ENCODE measurements at places on chromosomes 4 and X.

- DNase-seq = no peak
Measured at GRCh38 chrX:82742351-82742750, 765.7 kb upstream of the POU3F4 start.

DNA sequence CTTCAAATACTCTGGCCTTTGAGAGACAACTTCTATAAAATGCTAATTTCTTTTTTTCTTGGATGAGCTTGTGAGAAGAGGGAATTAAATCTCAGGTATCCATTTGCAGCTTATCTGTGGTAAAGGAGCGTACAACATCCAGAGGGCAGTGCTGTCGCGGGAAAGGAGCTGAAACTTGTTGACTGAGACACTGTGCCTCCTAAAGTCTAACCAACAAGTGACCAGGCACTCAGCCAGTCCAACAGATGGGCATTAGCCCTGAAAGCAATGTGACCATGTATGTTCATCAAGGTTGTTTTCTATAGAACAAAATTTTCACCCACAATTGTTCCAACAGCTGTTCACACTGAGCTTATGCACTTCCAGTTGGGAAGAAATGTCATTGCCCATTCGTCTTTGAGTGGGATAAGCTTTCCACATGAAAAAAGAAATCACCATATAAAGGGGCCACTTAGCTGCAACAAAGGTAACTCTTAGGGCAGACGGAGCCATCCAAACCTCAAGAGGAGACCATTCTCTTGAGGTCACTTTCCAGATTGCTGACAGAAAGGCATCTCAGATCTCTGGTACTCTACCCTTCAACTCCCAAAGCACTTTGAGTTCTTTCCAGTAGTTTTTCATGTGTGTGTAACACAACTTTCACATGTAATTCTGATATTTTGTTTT lies 244.8 kb upstream of the NEIL3 start:
- DNase-seq = no peak

DNA sequence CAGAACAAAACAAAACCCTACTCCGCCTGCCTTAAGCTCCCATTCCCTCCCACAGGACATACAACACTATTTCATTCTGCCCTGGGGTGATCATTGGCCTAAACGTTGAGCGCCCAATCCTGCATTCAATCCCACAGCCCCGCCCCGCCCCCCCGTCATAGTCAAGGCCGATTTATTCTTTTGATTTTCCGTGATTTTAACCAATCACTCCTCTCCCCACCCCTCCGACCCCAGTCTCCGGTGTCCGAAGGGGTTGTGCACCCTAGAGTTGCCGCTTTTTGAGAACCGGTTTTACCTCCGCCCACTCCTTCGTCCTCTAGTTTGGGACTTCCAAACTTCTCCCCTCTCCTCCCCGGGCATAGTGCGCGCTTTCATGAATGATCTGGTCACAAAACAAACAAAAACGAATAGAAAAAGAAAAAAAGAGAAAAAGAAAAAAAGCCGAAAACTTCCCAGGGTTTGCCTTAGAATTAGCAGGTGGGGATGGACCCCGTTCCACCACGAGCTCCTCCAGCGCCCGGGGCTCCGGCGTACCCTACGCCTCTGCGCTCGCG lies 446 bp upstream of the UBE2A start:
- peak; percentile 0 for DNase-seq

GRCh38 chrX:10615931-10616774 lies 4.2 kb downstream of the MID1 start:
- peak; percentile 62 for DNase-seq

DNA sequence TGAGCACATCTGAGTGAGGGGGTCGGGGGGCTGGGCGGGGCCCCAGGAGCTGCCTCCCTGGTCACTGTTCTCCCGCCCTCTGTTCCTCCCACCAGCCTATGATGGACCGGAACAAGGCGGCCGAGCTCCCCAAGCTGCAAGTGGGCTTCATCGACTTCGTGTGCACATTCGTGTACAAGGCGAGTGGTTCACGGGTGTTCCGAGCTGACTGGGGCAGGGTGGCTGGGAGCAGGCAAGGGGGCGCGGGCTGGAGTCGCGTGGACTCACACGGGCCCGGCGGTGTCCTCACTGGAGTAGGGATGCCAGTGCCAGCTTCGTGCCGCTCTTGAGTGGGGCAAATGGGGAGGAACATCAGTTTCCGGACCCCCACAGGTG lies 7.7 kb downstream of the ATP5ME start:
- DNase-seq = no peak

DNA sequence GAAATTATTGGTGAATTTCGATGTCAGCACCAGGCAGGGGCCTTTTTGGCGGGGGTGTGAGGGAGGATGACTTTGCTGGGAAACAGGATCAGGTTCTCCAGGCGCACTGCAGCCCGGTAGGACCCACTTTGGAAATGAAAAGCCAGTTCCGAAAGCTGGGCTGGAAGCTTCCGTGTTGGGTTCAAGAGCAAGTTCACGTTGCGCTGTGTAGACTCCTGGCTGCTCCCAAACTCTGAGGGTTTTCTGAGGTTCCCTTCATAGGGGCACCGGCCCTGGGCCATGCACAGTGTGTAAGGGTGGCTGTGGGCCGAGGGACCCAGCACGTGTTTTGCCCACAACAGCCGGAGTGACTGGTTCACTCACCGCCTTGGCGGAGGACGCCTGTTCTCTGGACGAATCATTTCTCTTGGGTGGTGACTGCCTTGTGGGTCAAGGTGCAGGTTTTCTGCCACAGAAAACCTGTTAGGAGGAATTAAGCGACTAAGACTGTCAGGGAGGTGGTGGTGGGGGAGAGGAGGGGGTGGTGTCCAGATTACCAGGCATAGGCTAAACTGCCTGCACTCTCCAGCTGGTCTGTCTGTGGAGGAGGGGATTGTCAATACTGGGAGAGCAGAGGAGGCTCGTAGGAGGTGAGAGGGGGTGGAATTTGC lies 8.0 kb downstream of the SHOX start:
- DNase-seq = no peak

DNA sequence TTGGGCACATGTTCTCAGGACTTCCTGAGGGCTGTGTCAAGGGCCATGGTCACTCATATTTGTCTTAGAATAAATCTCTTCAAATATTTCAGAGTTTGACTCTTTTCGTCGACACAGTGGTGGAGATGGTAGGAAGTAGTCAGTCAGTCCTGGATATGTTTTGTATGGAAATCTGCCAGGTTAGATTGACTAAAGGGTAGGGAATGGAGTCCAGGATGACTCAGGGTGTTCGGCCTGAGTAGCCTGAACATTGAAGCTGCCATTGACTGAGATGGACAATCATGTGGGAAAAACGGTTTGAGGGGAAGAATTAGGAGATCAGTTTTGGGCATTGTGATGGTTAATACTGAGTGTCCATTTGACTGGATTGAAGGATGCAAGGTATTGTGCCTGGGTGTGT lies 177.1 kb upstream of the CENPE start:
- peak; percentile 79 for DNase-seq

GRCh38 chr4:15891312-15891711 lies 47.2 kb downstream of the FGFBP1 start:
- no peak for DNase-seq

GRCh38 chr4:23745377-23745776 lies 144.5 kb downstream of the PPARGC1A start:
- DNase-seq = no peak

DNA sequence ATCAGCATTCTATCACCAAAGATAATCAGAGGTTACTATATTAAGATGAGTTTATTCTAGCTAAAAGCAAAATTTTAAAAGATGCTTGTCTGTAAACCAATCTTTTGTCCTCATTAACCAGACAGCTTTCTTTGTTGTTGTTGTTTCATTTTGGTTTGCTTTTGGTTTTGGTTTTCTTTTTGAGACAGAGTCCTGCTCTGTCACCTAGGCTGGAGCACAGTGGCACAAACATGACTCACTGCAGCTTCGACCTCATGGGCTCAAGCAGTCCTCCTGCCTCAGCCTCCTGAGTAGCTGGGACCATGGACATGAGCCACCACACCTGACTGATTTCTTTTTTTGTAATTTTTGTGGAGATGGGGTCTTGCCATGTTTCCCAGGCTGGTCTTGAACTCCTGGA lies 102.9 kb downstream of the COX18 start:
- no peak for DNase-seq

GRCh38 chrX:45524296-45524695 lies 323.6 kb upstream of the DIPK2B start:
- DNase-seq = no peak

DNA sequence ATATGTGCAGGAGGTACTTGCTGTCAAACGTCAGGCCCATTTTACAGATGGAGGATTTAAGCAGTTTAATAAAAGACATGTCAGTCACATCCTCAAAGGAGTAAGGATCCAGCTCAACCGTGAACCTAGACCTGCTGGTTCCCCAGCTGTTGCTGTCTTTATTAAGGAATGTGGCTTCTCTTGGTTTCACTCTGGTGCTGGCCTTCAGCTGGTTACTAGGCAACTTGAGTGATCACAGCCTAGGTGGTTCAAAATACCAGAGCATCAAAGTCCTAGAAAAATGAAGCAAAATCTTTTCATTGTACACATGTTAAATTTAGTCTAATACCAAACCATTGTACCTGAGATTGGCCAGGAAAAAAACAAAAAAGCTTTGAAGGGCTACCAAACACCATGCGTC lies 32.7 kb upstream of the GLRA2 start:
- DNase-seq = no peak

DNA sequence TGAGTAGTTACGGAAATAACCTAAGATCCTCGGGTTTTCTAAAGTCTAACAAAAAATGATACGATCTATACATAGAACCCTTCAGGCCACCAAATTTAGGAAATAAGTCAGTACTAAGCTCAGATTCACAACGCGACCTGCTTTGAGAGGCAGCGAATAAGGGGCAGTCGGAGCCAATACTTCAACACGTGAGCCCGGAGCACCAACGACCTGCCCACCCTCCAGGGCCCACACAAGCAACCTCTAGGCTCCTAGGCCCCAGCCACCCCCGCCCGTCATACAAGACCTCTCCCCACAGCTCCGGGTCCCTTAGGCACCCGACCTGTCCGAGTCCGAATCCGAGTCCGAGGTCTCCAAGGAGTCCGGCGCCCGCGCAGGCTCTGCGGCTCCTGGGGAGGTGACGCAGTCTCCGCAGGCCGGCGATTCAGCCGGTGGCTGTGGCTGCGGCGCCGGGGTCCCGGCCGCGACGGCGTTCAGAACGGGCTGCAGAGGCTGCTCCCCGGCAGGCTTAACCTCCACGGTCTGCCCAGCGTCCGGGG lies 580 bp downstream of the NAF1 start:
- DNase-seq = peak; percentile 26

DNA sequence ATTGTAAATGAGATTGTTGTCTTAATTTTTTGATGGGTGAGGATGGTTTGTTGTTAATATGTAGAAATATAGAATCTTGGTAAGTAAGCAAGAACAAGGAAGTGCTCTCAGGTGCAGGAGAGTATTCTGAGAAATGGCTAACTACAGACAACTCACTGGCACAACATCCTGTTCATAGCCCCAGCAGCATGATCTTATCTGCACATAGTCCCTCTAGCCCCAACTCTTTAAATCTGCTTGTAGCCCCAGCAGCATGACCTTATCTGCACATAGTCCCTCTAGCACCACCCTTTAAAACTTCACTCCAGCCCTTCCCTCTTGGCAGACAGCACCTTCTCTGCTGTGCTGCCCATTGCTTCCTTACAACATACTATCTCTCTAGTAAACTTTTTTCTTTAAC lies 1957.1 kb upstream of the ADGRL3 start:
- DNase-seq = no peak

DNA sequence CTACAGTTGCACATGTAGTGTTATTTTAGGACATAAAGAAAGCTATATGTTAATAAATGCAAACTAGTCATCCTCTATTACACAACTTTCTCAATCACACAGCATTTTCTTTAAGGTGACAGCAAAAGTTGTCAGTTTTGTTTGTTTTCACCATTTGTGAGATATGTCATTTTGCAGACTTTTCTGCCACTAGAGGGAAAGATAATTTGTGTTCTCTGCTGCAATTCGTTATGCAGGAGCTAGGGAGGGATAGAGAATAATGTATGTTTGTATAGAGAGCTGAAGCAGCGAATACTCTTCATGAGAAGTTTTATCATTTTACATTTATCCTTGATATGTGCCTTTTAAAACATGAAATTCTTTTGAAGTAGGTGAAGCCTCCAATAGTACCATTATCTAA lies 670.6 kb upstream of the ATOH1 start:
- no peak for DNase-seq

DNA sequence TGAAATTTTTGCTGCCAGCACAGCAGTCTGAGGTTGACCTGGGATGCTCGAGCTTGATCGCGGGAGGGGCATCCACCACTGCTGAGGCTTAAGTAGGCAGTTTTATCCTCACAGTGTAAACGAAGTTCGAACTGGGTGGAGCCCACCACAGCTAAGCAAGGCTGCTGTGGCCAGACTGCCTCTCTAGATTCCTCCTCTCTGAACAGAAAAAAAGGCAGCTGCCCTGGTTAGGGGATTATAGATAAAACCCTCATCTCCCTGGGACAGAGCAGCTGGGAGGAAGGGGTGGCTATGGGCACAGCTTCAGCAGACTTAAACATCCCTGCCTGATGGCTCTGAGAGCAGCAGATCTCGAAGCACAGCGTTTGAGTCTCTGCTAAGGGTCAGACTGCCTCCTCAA lies 314.6 kb downstream of the STPG2 start:
- DNase-seq = no peak

GRCh38 chr4:86050496-86050895 lies 309.4 kb downstream of the MAPK10 start:
- DNase-seq = no peak

- peak; percentile 55 for DNase-seq
Measured at GRCh38 chr4:180909279-180909678, 1333.9 kb upstream of the TENM3 start.

GRCh38 chr4:22369901-22370562 lies 145.8 kb downstream of the ADGRA3 start:
- no peak for DNase-seq

DNA sequence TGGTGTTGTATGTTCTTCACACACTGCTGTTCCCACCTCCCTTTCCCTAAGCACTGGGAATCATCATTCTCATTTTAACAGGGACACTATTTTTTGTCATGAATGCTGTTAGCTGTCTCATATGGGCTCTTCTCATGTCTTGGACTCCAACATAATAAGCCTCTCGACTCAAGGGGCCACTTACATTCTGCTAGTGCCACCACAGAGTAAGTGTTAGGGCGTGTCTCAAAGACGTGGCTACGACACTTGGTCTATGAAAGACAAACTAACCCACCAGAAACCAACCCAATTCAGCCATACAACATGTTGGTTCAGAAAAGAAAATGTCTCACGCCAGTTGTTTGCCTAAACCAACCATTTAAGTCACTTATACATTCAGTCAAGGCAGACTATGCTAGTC lies 32.2 kb downstream of the SEL1L3 start:
- DNase-seq = no peak

- DNase-seq = no peak
Measured at GRCh38 chr4:46388857-46389256, 1.1 kb downstream of the GABRA2 start.

DNA sequence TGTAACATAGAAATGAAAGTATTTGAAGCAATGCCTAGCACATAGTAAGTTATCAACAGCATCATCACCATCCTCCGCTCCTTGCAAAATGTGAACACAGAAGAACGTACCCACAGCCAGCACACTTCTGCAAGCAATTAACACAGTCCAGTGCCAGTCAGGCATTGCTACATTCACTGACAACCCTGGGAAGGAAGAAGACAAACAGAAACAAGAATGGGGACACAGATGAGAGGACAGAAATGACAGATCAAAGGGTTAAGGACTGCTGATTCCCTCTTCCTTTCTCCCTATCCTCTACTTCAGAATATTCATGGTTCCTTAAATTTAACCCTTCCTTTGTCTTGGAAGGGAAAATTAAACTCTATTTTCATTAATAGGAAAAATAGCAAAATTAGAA lies 53.1 kb downstream of the CHM start:
- no peak for DNase-seq

Data from A172 (cell line).